Fibroblast of the conjunctiva (primary cell): ENCODE measurements at places on chromosomes 4 and X.

- peak; percentile 63 for DNase-seq
Observed at GRCh38 chr4:69713593-69713992, 46.8 kb downstream of the SULT1B1 start.

GRCh38 chrX:63746715-63747114, 38.3 kb downstream of the ARHGEF9 start:
- DNase-seq, result no peak

DNA sequence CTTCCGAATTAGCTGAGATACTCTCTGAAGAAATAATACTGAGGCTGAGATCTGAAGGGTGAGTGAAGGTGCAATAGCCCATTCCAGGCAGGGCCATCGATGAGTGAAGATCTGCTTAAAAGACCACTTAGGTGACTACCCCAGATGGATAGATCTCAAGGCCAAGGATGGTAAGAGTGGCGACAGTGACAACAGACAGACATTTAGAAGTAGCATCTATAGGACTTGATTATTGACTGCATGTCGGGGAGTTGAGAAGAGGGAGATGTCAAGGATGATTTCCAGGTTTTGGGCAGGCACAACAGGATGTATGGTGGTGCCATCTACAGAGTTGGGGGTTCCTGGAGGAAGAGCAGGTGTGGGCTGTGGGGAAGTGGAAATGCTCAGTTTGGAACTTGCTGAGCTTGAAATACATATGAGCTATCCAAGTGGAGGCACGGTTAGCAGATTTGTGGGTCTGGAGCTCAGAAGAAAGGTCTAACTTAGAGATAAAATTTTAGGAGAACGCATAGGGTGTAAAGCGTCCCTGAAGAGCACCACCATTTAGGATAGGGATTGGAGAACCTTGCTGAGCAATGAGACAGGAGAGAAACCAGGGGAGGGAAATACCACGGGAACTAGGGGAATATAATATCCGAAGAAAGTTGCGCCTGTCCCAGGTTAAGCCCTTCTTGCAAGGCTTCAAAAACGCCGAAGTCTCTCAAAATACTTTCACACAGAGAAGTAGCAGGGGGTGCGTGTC, 688 bp downstream of the UFSP2 start:
- DNase-seq, result peak; percentile 12

- no peak for DNase-seq
Observed at GRCh38 chrX:22193851-22194659, 78.7 kb upstream of the CBLL2 start.

GRCh38 chr4:148007314-148007760, 275.4 kb downstream of the ARHGAP10 start:
- DNase-seq, result peak; percentile 91

DNA sequence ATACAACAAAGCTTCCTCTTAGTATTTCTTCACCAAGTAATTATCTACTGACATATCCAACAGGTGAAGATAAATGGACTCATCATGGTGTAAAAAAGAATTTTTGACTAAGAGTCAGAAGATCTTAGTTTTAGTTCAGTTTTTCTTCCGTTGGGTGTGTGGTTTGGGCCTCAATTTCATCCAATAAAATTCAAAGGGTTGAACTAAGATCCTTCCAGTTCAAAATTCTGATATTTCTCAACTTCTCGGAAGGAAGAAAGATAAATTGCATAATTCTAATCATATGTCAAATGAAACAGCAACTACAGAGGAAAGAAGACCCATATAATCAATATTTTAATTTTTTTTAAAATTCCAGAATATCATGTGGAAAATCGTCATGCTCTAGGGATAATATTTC, 192.7 kb downstream of the SPRY1 start:
- no peak for DNase-seq
